ENCODE measurements at places on chromosomes 7 and 10.

DNA sequence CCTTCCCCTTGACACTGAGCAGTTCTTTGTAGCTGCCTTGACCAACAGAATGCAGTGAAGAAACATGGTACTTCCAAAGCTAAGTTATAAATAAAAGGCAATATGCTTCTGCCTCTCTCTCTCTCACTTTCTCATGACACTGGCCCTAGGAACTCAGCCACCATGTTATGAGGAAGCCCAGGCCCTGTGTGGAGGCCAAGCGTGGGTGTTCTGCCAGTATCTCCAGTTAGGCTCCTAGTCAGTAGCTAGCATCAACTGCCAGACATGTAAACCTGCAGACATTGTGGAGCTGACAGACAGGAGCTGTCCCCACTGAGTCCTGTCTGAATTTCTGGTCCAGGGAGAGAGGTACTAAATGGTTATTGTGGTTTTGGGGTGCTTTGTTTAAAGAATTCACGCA, 45.2 kb downstream of the TMEM209 start:
- DNase-seq = no peak

GRCh38 chr7:112495810-112496462, 15.1 kb downstream of the LSMEM1 start:
- DNase-seq = no peak

GRCh38 chr10:76583711-76584161, 1053.9 kb downstream of the KCNMA1 start:
- no peak for DNase-seq

- no peak for DNase-seq
Observed at GRCh38 chr10:18456984-18457383, 194.4 kb downstream of the NSUN6 start.

DNA sequence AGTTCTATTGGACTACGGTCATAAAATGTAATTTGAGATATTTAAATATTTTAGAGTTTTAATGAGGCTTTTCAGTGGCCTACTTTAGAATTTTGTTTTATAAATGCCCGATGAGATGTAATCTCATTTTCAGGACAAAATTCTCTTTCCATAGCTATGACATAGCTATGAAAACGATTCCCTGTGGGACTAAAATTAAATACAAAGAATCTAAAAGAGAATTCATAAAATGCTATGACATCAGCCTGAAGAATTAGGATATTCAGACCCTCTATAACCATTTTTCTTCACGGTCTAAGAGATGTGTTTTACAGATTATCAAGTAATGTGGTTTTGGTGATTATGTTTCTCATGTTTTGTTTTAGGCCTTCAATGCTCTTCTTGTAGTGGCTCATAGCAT, 48.2 kb upstream of the ODAD2 start:
- no peak for DNase-seq

DNA sequence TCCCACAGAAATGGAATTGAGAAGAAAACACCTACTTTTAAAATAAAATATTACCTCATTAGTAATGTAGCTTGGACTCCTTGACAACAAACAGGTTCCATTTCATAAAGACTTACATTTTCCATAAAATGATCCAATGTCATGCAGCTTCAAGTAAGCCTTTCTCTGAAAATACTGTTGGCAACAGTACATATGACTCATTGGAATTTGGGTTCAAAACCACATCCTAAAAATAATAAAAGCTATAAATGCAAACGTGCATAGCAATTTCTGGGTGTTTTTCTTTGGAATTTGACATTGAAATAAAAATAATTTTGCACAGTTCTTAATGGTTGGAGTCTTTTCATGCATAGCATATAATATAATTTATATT, 47.9 kb downstream of the FHIP2A start:
- DNase-seq = no peak

GRCh38 chr10:89959433-89960110, 258.2 kb downstream of the KIF20B start:
- DNase-seq = no peak

- no peak for DNase-seq
Observed at GRCh38 chr7:21948887-21949540, 3.3 kb upstream of the CDCA7L start.

GRCh38 chr7:37285706-37286453, 162.8 kb downstream of the ELMO1 start:
- DNase-seq = no peak

DNA sequence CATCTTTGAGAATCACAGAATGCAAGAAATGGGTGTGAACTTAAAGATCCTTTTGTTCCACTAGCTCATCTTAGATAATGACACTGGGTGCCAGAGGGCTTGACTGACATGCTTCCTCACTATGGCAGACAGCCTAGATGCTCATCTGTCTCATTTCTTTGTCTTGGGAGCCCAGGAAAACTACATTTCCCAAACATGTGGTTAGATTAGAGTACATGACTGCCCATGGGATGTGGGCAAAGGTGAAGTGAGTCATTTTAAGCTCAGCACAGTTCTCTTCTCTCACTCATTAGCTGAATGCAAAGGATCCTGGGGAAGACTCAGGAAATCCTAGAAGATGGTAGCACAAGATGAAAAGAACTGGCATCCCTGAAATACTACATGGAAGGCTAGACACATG, 32.5 kb upstream of the TBX20 start:
- DNase-seq = no peak

DNA sequence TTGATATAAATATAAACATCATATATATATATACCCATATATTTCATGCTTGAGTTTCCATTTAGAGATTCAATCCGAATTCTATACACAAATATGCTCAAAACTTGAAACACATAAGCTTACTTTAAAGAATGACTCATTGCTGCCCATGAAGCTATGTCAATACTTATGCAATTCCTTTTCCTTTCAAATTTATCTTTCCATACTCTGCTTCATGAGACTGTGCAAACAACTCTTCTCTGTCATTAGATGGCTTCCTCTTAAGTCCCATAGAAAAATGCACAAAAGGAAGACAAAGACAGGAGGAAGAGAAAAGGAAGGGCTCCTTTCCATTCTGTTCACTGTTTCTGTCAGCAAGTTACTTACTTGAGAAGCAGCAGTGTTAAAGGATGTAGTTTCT, 895.7 kb upstream of the SORCS1 start:
- no peak for DNase-seq

DNA sequence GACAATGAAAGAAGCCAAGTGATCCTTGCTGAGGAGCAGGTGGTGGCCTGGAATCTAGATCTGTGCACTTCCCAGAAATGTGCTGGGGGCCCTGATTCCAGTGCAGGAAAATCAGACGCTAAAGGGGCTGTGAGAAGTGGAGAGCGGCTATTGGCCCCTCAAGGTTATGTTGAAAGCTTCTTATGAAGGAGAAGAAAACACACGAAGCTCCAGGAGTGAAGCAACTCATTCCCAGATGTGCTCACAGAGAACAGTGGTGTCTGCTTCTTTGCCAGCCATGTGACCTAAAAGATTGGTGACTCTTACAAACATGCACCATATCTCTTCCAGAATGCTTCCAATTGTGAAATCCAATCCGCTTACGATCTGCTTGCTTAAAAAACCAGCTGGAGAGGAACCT, 679.3 kb upstream of the IGFBP3 start:
- DNase-seq = no peak

DNA sequence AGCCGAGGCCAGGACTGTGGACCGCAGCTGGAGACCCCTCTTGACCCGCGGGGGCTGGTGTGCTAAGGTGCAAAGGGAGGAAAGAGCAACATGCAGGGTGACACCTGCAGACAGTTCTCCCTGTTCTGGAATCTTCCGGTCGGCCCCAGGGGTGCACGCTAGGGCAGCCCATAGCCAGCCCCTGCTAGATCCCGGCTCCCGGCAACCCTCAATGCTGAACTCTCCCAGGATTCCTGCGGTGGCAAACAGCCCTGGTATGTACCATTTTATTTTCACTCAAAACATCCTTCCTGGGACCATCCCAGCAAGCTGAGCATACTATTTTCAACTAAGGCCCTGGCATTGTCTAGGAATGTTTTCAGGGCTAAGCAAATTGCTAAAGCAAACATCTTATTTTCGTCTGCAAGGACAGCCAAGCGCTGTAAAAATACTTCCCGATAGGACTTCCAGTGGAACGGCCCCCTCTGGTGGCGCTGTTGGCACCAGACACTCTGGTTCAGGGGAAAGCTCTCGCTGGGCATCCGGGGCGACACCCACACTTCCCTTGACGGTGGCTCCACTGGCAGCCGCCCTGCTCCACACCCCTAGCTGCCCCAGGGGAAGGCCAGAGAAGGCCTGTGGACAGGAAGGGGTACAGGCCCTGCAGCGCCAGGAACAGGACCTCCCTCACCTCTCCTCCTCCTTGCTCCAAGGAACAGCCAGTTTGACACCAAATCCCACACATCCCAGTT, 99.4 kb downstream of the CTBP2 start:
- DNase-seq = no peak

DNA sequence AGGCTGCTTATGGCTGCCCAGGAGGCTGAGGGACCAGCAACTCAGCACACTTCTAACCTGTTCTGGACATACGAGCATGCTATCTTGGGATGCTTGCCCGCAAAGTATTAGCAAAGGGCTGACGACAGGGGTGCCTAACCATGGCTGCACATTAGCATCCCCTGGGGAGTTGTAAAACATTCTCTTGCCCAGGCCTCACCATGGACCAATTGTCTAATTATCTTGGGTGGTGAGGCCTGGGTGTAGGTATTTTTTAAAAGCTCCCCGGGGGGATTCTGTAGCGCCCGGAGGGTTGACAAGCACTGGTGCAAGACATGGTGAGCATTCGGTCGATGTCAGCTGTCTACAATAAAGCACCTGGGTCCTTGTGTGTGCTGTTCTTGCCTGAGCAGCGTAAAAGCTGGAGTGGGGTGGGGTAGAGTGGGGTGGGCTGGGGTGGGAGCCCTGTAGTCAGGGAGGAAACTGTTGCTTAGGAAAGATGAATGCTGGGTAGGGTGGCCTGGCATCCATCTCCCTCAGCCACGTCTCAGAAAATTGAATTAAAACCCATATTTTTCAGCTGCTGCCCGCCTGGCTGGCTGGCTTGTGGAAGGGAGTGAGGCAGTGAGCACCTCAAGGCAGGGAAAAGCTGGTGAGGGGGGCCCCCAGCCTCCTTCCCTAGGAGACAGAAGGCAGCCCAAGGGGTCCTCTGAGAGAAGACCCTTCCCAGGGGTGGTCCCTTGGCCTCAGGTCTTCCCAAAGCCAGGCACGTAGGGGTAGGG, 2.9 kb upstream of the ADCYAP1R1 start:
- no peak for DNase-seq

DNA sequence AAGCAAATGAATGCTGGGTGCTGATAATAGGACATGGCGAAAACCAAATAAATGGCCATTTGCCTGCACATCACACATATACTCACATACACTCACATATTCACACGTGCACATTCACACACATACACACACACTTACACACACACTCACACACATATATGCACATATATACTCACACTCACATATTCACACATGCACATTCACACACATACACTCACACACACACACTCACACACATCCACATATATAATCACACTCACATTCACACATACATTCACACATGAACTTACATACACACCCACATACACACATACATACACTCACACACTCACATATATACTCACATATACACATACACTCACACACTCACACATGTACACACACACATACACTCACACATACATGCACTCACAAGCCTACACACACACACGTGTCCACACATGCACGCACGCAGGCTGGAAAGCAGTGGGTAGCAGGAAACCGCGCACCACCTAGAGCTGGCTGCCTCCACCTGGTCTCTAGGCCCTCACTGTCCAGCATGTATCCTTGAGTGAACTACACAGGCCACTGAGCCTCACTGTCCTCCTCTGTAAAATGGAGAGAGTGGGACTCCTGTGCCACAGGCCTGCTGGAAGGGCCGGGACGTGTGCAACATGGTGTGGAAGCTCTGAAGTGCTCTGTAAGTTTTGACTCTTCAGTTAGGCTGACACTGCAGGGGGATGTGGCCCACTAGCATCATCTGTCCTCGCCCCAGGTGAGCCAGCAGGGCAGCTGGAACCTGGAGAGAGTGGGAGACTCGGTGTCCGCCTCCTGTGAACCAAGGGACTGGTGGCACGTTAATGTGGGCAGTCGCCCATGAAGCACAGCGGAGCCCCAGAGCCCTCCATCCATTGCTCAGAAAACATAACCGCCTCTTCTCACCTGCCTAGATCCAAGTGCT, 14.9 kb downstream of the TMEM72 start:
- DNase-seq = no peak

DNA sequence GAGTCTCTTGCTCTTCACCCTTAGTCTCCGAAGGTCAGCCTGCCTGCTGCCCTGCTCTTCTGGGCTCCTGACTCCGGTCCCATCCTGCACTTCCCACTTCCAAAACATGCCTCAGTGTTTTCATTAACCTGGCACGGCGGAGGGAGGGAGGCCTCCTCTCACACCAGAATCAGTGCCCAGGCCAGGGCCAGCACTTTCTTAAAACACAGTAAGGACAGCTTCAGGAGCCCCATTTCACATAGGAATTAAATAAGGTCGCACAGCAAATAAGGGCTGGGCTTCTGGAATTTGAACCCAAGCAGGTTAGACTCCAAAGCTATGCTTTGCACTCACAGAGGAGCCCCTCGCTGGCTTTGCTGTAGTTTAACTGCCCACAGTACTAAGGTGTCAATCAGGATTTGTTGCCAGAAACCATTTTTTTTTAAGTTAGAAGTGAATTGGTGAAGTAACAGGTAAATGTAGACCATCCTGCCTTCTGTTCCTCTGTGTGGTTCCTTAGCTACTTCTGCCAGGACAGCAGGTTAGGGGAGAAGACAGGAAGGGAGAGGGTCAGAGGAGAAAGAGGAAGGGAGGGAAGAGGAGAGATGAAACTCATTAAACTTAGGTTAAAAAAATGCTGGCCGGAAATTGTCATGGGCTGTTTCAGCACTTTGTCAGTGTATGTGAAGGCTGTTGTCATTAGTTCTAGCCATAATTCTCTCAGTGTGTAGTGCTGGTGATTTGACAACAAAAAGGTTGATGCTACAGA, 1.1 kb downstream of the RASSF4 start:
- no peak for DNase-seq

GRCh38 chr10:68088740-68089139, 13.7 kb upstream of the HERC4 start:
- no peak for DNase-seq

DNA sequence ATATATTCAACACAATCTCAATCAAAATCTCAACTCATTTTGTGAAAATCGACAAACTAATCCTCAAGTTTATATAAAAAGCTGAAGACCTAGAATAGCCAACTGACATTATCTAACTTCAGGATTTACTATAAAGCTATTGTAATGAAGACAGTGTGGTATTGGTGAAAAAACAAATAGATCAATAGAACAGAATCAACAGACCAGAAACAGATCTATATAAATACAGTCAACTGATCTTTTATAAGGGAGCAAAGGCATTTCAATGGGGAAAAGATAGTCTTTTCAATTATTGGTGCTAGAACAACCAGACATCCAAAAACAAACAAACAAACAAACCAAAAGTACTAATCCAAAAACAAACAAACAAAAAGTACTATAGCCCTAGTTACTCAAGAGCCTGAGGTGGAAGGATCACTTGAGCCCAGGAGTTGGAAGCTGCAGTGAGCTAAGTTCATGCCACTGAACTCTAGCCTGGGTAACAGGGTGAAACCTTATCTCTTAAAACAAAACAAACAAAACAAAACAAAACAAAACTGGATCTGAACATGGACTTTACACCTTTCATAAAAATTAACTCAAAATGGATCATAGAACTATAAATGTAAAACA, 26.6 kb upstream of the AKR1D1 start:
- no peak for DNase-seq

GRCh38 chr7:1318051-1318450, 85.4 kb downstream of the UNCX start:
- no peak for DNase-seq

GRCh38 chr7:29480451-29480850, 83.2 kb upstream of the PRR15 start:
- no peak for DNase-seq

Measured in GM12891 (cell line).